SIG-M5 (cell line): ENCODE measurements at places on chromosomes 2 and 18.
A peak's percentile ranks its signal among the peaks of the same experiment; 100 is the strongest.

- DNase-seq: no peak
These were observed 109.2 kb upstream of the GPC1 start for GRCh38 chr2:240326246-240326645.

DNA sequence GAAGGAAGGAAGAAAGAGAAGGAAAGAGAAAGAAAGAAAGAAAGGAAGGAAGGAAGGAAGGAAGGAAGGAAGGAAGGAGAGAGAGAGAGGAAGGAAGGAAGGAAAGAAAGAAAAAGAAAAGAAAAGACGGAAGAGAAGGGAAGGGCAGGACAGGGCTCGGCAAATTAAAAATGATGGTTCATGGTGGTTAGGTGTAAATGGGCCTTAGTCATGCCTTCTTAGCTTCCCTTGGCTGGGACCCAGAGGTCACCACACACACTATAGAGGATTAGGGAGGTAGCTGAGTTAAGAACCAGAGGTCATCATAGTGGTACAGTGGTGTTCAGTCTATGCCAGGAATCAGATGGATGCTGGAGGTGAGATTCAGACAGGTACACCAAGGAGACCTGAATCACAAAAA lies 9.3 kb upstream of the ATL2 start:
- no peak for DNase-seq

DNA sequence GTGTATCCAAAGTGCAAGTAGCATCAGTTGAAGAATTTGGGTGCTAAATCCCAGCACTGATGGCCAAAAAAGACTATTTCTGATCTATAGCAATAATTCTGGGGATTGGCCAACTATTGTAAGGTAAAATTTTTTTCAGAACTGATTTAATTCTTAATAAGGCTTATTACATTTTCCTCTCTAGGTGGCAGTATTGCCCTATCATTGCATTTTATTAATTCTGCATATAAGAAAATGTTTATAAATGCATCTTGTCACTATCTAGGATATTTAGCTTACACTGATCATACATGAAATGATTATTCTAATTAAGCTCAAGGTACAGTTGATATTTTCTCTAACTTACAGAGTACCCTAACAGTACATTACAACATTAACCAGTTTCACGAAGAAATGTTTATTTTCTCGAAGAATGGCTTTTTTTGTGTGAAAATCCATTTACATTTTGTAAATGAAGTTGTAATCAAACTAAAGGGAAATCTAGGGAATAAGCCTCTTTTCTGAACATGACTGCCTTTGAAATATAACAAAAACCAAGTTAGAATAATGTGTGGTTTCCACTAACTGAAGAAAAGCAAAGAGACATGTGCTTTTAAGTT lies 11.0 kb downstream of the TTN start:
- no peak for DNase-seq

DNA sequence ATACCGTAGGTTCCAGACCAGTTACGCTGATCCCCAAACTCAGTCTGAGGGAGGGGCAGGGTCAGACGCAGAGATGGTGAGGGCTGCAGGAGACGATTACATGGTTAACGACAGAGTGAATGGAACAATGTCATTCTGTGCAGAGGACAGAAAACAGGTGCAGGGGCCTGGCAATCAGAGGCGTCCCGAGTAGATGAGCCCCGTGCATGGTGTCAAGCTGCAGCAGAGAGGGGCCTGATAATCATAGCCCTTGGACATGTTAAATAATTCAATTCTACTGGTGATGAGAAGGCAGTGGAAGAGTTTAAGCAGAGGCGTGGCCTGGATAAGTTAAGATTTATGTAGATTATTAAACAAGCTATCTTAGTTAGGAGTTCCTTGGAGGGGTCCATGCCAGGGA lies 178.6 kb downstream of the MYT1L start:
- DNase-seq: no peak

DNA sequence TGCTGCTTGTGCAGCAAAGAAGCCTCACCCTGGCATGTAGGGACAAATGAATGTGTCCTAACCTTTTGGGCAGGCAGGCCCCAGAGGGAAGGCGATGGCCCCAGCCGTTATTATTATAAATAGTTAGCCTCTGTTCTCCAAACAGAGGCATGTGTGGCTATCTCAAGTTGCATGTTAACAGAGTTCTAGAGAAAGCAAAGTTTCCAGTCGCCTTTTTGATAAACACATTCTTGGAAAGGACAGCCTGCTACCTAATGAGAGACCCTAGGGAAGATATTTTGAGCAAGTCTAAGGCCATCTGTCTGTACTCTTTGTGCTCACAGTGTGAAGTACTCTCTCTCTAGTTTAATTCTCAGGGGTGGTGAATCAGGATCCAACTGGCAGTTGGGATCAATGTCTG lies 97.4 kb upstream of the FHL2 start:
- no peak for DNase-seq

GRCh38 chr18:61926532-61926931 lies 33.7 kb upstream of the RNF152 start:
- DNase-seq: no peak

- DNase-seq: no peak
These were observed 230.4 kb upstream of the AGAP1 start for GRCh38 chr2:235263205-235264120.

- no peak for DNase-seq
These were observed 77.9 kb downstream of the LIMS1 start for GRCh38 chr2:108612153-108612513.

DNA sequence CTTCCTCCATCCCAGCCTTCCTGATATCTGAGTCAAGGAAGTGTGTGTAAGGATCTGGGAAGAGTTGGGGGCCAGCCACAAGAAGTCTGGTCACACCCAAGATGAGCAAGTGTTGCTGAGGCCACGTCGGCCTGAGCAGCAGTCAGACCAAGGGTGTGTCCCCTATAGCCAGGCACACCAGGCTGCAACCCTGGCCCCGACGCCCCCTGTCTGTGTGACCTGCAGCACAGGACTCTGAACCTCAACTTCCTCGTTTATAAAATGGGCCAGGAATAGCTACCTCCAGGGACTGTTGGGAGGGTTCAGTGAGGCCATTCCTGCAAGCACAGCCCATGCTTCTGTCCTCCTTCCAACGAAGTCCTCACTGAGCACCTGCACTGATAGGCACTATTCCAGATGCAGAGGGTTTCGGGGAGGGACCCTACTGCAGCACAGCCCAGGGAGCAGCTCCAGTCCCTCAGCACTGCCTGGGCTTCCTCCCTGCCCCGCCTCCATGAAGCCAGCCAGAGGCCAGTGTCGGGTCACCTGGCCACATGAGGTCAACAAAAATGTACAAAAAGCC lies 13.3 kb downstream of the LIMS2 start:
- no peak for DNase-seq

- no peak for DNase-seq
These were observed 42.7 kb upstream of the RPL31 start for GRCh38 chr2:100959225-100959880.

- no peak for DNase-seq
These were observed 57.4 kb downstream of the SP100 start for GRCh38 chr2:230473378-230473777.

GRCh38 chr2:63589148-63589958 lies 590 bp downstream of the MDH1 start:
- no peak for DNase-seq

DNA sequence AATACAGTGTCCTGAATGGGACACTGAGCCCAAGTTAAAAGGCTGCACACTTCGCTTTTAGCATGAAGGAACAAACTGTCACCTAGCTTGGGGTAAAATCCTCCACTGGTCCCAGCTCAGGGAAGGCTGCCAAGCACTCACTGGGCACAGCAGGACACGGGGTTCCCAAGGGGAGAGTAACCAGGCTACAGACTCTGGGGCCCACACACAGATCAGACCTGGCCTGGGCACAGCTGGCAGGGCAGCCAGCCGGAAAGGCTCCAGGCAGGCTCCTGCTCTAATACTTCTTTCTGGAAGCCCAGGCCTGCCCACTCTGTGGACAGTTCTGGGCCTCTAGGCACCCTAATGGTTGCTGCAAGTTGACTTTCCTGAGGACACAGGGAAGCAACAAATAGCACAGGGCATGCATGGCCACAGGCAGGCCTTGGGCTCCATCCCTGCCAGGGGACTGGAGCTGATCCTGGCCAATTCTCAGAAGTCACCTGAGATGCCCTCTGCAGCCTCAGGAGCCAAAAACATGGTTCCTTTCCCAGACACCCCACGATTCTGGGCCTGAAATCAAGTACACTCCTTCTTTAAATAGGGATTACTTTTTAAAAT lies 18.7 kb upstream of the SULT1C3 start:
- DNase-seq: no peak

GRCh38 chr2:176268976-176269318 lies 295 bp upstream of the MTX2 start:
- no peak for DNase-seq

- peak; percentile 40 for DNase-seq
These were observed 303.7 kb upstream of the EPAS1 start for GRCh38 chr2:45993476-45993991.

DNA sequence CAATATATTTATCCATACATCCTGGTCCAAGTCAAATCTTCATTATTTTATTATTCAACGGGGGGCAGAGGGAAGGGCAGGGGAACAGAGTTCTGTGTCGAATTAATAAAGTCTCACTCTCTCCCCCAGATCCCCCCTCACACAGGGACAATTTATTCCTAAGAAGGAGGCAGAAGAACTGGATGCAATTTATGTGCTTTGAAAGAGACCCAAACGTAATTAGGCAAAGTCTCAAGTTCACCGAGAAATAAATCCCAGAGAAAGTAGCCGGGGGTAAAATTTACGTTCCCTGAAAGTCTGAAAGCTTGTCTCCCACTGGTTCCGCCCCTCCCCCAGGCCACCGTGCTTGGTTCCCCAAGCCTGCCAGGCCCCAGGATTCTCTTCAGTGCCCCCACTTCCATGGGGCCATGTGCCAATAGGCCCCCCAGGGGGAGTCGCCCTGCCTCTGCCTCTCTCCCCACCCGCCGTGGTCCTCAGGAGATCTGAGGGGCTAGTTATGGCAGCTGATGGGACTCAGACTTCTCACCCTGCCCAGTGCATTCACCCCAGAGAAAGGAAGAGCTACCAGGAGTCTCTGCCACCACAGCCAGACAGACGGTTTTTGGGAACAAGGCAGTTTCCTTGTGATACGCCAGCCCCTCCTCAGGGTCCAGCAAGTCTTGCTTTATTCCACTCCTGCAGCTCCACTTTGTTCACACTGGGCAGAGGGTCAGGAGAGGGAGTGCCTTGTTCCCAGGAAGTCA lies 215.5 kb downstream of the CYP26B1 start:
- DNase-seq: no peak

- no peak for DNase-seq
These were observed 62.5 kb upstream of the ACVR1C start for GRCh38 chr2:157691131-157691530.
